ENCODE measurements at places on chromosomes 12 and 14. TPM values are rescaled to one million over a fixed set of nuclear protein-coding genes. Genes with fewer than 3 reads are reported as not detected.

The KHNYN gene
- 33.4 TPM for total RNA-seq

The MUCL1 gene
- total RNA-seq, result not detected

The EPYC gene
- not detected for total RNA-seq

The HCAR3 gene
- total RNA-seq, result not detected

The NOS1 gene
- not detected for total RNA-seq

The ORAI1 gene
- total RNA-seq, result 11.4 TPM

The PTHLH gene
- 2.3 TPM for total RNA-seq

The DMAC2L gene
- total RNA-seq, result 7.3 TPM

The BEST3 gene
- total RNA-seq, result not detected

The TAS2R20 gene
- total RNA-seq, result 0.65 TPM

The FGF6 gene
- not detected for total RNA-seq

The FAM222A gene
- 0.91 TPM for total RNA-seq

The TAS2R30 gene
- 0.78 TPM for total RNA-seq

Measured in epithelial cell of alveolus of lung (primary cell).